WTC11 (cell line): ENCODE measurements at places on chromosomes 7 and 10.

DNA sequence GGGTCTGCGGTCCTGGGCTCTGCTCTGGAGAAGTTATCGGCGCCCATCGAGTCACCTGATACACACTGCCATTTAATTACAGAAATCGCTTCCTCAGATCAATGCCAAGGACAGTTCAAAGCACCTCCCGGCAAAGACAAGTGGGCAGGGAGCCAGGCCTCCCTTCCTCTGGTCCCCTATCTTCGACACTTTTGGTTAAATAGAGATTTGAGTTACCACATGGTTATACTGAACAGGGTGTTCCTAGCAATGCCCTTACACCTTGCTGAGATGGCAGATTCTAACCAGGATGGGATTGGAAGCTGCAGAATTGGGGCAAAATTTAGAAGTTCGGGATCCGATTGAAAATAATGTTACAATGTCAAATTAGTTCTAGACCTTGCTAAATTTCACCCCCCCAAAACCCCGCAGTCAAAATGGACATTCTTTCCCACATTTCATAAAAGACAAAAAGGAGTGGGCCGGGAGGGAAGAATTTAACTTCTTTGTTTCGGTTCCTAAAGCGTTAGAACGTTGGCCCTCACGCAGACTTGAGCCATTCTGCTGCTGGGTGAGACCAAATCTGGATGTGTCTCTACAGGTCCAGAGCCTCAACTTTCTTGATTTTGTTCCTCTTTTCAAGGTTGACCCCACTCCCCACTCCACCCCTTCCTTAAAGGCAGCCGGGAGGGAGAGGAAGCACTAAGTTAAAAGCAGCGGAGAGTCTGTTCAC is 2.2 kb upstream of the DLX5 start:
- no peak for DNase-seq

DNA sequence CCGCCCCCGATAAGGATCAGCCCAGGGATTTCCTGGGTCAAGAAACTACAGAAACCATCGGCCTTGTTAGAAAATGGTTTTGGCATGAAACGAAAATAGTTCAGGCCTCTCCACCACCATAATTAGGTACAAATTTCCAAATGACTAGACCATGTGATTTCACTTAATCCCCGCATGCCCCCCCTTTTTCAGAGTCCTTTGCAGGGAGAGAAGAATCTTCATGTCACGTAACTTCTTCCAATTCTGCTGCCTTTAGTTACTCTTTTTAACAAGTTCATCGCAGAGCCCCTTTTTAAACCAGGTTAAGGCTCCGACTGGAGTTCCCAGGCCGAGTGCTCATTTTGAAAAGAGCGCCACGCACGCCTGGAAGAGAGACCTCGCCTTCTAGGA is 3.4 kb downstream of the PDGFA start:
- DNase-seq: no peak

- no peak for DNase-seq
Measured at GRCh38 chr10:5404208-5405041, at the start of gene TUBAL3. TSS of gene TUBAL3 (minus strand) at chr10:5404828. CDS start at chr10:5404792, 36 bp downstream.

DNA sequence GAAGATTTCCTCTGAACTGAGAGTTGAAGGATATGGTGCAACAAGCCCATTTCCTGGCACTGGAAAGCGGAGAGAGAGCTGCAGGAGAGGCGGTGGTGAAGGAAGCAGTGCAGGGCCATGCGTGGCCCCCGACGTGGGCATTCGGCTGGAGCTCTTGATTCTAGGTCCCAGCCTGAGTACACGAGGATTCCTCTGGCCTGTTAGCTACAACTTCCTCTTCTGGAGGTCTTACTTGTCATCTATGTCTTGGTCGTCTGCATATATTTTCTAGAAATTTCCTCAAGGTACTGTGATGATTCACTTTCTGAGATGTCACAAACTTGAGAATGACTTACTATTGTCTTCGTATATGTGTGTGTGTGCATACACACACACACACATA is 59.2 kb upstream of the JAZF1 start:
- DNase-seq: no peak

- DNase-seq: no peak
Measured at GRCh38 chr7:130090745-130091532, 20.6 kb downstream of the KLHDC10 start.

- DNase-seq: no peak
Measured at GRCh38 chr10:72875250-72876055, 18.1 kb upstream of the OIT3 start.

DNA sequence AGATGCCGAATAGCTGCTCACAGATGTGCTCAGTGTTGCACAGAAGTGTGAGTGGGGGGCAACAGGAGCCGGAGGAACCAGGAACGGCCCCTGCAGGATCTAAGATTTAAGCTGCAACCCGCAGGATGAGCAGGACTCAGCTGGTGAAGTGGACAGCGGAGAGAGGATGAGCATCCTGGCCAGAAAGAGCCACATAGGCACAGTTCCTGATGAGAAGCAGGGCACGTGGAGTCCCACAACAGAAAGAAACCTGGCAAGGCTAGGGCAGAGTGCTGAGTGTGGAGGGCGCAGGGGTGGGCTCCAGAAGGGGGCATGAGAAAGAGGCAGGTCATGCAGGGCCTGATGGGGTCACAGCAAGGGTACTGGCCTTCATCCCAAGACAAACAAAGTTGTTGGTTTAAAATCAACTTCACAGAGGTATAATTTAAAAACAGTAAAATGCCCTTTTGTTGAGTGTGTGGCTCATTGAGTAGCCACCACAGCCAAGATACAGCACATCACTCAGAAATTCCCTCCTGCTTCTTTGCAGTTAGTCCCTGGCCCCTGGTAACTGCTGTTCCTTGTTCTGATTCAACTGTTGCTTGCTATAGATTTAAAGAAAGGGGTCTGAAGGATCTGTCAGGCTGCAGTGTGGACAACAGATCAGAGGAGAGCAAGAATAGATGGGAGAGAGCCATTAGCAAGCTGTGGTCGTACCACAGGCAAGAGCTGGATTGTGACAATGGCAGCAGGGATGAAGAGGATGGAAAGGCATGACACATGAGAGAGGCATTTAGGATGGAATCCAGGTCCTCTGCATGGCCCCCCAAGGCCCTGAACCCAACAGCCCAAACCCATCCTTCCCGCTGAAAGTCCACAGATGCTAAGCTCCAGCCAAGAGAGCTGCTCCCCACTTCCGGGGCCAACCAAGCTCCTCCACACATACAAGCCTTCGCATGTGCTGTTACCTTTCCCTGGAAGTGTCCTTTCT is 53.1 kb upstream of the OSBPL3 start:
- DNase-seq: no peak

DNA sequence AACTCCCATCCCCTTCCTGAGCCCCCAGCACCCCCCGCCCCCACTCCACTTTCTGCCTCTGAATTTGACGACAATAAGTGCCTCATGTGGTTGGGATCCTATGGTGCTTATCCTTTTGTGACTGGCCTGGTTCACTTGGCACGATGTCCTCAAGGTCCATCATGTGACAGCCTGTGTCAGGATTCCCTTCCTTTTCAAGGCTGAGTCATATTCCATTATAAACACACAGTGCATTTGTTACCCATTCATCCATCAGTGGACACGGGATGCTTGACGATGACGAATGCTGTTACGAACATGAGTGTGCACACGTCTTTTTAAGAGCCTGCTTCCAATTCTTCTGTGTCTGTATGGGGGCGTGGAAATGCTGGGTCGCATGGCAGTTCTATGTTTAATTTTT is 26.7 kb downstream of the SHH start:
- DNase-seq: no peak

GRCh38 chr7:116464375-116464774 is 35.2 kb upstream of the CAV2 start:
- no peak for DNase-seq

- no peak for DNase-seq
Measured at GRCh38 chr7:99027841-99028240, 116.1 kb downstream of the SMURF1 start.

DNA sequence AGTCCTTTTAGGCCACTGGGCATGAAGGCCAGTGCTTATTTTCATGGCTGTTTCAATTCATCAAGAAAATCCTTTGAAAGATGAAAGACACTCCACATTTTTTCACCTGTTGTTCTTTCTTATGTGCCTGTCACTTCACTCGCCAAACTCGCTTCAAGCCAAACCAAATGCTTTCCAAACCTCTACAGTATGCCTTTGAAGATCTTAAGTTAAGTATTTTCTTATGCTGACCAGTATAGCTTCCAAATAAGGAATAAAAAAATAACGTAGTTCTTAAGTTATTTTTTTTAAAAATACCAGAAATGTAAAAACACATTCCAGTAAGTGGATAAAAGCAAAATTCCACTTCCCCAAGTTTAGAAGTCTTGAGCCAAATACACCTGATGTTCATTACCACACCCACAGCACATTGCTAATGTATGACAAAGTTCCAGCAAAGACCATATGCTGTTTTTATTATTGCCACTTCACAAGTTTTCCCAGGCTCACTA is 186.1 kb downstream of the MTERF1 start:
- no peak for DNase-seq

DNA sequence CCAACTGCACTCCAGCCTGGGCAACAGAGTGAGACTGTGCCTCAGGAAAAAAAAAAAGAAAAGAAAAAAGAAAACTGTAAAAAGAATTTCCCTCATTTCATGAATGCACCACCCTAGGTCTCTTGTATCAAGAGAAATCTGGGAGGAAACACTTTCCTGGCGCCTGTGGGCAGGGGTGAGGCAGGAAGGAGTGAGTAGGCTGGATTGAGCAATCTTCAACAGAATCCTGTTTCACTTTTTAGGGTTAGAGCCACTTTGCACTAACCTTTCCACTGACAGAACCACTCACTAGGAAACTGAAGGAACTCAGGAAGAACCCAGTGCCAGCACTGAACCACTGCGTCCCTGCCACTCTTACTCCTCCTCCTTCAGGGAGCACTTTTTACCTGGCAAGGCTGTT is 282.1 kb downstream of the CCDC3 start:
- DNase-seq: no peak

DNA sequence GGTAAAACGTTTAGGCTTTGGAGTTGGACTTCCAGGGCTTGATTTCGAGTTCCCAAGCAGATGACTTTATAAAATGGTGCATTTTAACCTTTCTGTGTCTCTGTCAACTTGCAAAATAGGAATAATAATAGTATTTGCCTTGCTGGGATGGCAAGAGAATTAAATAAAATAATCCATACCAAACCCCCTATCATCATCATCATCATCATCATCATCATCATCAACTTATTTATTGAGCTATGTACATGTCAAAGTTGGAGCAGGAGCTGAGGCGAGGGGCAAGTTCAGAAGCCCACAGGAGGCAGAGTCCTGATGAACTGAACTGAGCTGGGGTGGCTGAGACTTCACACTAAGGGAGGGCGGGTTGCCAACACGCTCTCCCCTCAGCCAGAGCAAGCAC is 51.7 kb upstream of the KCNMA1 start:
- DNase-seq: no peak

GRCh38 chr10:77835669-77836086 is 90.9 kb downstream of the DLG5 start:
- DNase-seq: no peak

DNA sequence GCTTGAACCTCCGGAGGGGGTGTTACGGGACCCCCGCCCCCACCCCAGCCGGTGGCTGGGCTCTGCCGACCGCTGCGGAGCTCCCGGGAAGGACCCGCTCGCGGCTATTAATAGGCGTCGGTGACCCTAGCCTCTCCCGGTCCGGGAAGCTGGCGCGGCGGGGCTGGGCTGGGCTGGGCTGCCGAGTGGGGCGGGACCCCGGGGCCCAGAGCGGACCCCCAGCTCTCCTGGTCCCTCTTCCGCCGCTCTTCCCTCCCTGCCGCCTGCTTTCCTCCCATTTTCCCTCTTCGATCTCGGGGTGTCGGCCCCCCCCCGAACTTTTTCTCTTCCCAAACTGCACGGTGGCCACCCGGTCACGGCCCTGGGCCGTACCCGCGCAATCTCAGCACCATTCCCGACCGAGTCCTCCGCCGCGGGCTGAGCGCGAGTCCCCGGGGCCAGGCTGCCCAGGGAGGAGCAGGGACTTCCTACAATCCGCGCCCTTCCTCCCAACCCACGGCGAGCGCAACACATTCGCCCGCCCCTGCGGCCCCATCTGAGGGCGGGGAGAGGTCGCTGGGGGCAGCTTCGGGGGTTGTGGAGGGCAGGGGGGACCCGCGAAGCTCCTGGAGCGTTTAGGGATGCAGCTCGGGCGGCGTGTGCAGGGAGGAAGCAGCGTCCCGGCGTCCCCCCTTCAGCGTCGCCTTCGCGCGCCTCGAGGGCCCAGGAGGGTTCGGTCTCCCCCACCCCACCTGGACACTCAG is 3.1 kb upstream of the ELFN1 start:
- no peak for DNase-seq

DNA sequence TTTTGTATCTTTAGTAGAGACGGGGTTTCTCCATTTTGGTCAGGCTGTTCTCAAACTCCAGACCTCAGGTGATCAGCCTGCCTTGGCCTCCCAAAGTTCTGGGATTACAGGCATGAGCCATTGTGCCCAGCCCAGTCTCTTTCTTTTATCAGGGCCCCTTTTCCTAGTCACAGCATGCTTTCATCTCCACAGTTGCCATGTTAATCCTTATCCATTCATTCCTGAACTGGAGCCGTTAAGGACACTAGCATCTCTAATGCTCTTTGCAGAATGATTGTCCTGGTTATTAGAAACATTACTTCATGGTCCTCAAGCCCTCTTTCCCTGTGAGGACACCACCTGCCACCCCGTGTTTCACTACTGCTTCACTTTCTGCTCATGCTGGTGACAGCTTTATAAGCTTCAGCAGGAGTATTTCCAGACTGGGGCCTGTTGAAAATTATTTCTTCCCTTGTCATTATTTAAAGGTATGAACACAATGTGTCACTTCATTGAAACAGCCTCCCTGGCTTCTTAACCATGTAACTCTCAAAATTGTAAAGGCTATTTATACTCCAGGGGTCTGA is 313.9 kb downstream of the BMPER start:
- no peak for DNase-seq

DNA sequence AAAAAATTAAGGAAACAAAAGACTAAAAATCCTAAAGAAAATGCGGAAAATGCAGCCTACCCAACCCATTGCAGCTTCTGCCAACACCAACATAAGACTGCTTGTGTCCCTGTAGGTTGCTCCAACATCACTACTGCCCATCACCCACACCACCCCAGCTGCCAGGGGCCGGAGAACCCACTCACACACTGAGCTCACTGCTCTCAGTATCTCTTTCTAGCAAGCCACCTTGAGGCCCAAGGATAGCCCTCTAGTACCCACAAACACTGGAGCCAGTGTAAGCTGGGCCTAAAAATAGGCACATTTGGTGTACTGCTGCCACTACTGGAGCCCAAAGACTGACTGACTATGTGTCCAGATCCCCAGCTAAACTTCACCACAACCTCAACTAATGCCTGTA is 67.3 kb downstream of the MEST start:
- no peak for DNase-seq

GRCh38 chr7:49631960-49632359 is 141.5 kb upstream of the VWC2 start:
- DNase-seq: no peak

- DNase-seq: no peak
Measured at GRCh38 chr10:61183967-61184366, 240.0 kb upstream of the RHOBTB1 start.

DNA sequence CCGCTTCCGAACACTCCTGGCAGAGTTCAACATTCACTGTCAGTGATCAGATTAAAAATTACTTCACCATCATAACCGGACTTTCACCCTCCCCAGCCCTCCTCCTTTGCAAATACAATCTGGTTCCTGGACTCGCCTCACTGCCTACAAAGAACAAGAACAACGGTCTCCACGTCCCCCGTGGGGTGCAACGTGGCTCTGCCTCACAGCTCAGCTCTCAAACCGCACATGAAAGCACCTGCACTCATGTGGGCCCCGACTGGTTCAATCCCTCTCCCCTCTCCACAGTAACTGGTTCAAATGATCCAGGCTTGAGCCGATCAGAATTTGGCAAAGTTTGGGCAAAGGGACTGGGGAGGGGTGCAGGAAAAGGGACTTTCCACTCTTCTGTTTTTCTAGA is 21.0 kb downstream of the ASB13 start:
- no peak for DNase-seq
